ENCODE measurements at places on chromosomes 3 and 15.

DNA sequence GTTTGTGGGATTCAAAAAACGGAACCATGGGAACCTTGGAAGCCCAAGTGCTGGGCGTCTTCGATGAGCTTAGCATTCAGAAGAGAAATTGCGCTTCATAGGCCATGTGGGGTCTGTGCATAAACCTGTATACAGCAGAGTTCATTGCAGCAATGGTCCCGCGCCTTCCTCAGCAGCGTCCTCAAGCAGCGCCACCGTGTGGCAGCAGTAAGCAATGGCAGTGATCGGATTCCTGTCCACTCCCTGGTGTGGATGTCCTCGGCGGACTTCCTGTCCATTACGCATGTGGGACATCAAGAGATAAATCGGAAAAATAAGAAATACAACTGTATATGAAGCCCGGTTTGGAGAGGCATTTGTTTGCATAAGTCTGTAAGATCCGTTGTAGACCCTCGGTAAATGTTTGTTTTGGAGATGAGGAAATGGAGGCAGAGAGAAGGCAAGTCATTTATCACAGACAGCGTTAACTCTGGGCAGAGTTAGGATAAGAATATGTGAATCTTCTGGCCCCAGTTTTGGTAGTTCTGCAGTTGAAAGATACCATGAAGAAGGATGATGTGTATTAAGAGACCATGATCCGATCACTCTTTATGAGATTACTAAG is 57.7 kb downstream of the CNTN4 start:
- DNase-seq, result no peak

GRCh38 chr3:71673486-71673885 is 51.7 kb downstream of the EIF4E3 start:
- DNase-seq, result no peak

DNA sequence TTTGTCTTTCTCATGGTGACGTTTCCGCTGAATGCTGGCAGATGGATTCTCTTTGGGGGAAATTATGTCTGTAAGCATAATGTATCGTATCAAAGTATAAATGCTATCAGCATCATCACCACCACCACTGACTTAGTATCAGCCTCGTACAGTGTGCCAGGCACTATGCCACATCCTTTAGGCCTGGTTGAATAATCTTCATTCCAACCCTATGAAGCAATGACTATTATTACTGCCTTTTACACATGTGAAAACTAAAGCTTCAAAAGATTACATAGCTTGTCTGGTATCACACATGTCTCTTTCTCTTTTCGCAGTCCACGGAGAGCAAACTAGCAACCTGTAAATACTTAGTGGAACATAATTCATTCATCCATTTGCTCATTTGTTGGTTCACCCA is 166.7 kb upstream of the PRICKLE2 start:
- no peak for DNase-seq

DNA sequence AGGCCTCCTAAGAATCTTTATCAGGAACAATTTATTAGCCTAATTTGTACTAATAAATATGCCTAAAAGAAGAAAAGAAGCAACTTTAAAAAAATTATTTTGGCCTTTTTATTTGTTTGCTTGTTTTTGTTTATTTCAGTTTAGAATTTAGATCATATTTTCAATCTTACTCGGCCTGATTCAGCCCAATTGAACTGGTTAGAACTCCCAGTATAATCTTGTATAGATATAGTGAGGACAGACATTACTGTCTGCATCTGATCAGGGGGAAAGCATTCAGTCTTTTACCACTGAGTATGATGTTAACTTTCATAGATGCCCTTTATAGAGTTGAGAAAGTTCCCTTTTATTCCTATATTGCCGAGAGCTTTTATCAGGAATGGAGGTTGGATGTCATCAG is 56.0 kb upstream of the CSTA start:
- no peak for DNase-seq

GRCh38 chr3:100708644-100708988 is 678 bp upstream of the TFG start:
- no peak for DNase-seq

- DNase-seq, result no peak
Observed at GRCh38 chr15:64222573-64223366, 59.9 kb upstream of the PPIB start.

DNA sequence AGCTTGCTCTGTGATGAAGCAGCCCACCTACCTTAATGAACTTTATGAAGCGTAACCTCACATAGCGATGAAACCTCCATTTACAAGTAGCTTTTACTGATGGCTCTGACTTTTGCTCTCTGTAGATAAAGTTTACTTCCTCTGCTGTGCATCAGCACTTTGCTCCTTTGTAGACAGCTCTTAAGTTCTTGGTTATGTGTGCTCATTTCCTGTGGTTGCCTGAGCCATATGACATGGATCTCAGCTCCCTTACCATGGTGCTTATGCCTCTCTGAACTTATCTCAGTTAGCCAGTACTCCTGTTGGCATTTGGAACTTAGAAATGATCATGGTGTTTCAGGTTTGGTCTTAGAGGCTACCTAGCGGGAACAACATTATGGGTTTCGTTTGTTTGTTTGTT is 7.8 kb downstream of the MFSD1 start:
- DNase-seq, result no peak

DNA sequence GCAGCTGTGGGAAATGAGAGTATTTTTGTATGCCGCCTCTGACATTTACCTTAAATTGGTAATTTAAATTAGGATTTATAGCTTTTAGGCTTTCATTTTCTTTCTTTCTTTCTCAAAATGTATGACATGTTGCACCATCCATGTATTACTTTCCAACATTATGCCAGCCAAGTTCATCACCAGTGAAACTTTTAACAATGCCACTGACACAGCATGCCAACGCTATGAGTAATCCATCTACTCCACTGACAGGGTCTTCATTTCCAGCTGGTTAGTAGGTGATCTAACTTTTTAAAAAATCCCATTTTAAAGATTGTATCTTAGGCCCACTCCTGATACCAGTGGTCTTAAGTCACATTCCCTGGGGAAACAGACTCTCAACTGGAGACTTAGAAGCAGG is 21.8 kb upstream of the CLDN16 start:
- DNase-seq, result no peak

DNA sequence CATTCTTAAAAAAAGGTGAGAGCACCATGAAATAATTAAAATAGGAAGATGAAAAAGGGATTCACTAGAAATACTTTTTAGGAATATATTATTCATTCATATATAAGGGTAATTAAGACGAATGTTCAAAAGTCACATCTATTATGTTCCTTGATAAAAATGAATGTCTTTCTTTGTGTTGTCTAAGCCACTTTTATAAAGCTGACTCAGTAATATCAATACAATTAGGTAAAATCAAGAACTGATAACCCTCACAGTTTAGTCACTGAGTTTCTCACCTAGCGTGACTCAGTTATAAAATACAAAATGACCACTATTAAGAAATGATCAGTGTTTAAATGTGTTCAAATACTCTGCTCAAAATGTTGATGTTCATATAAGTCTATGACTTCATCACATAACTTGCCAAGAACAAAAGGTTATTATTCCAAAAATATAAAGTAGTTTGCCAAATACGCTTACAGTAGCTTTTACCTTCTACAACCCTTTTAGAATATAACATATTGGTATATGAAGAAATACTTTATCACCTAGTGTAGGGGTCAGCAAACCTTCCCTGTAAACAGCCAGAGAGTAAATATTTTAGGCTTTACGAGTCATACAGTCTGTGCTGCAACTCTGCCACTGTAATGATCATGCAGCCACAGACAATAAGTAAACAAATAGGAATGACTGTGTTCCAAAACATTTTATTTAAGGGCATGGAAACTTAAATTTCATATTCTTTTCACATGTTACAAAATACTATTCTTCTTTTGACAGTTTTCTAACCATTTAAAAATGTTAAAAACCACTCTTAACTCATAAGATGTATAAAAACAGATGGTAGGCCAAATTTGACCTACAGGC is 369.8 kb downstream of the TBC1D5 start:
- DNase-seq, result no peak
